ENCODE measurements at places on chromosomes 5 and 9.

DNA sequence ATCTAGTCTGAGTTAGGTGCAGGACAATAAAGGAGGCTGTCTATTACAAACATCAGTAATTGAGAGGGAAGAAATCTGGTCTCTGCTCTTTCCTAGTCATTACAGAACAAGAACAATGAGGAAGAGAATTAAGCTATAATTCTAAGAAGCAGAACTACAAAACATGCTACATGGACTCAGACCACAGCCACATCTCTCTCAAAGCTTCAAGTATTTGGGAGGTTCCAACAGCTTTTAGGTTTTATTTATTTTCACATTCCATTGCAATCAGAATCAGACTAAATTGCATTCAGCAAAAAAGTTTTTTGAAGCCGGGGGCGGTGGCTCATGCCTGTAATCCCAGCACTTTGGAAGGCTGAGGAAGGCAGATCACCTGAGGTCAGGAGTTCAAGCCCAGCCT lies 1.1 kb upstream of the GRPEL2 start:
- no peak for DNase-seq

DNA sequence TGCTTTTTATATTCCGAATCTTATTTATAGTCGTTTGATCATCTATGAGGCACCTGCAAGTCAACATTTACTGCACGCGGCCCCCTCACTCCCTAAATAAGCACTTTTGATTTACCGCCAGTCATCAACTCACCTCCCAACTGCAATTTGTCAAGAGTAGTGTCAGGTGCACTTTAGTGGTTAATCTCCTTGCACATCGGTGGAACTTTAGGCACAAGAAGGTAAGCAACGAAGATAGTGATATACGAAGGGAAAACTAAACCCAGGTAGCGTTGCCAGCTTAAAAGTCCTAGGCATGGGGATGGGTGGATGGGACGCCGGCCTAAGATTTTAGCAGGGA lies 513 bp upstream of the RNF180 start:
- DNase-seq: no peak

- no peak for DNase-seq
Measured at GRCh38 chr5:78837836-78838235, 147.3 kb downstream of the ARSB start.

DNA sequence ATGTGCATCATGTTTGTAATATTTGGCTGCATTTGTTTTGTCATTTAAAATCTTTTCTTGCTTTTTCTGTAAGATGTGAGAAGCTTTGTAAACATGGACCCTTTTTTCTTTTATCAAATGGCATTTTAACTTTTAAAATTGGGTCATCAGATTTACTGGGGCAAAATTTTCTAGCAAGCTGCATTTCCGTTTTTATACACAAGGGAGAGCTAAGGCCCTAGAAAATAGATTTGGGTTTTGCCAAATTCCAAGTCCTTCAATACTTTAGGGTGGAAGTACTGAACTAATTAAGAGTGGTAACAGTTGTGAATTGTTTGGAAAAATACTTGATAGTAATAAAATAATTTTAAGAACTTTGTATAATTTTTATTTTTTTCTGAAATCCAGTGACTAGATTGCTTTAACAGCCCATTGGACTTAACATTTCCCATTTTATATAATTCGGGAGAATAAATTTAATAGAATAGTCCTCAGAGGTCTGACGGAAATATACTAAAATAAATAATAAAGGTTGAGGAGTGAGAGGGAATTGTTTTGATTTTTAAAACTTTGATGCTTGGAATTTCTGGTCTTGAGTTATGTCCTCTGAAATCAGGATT lies 117.4 kb downstream of the SMARCA2 start:
- no peak for DNase-seq

- DNase-seq: no peak
Measured at GRCh38 chr9:976258-976942, at the start of gene DMRT3. Gene DMRT3 (plus strand): TSS chr9:976655. CDS start chr9:977002, 347 bp downstream.

- no peak for DNase-seq
Measured at GRCh38 chr5:148793261-148793660, 33.1 kb upstream of the ADRB2 start.

DNA sequence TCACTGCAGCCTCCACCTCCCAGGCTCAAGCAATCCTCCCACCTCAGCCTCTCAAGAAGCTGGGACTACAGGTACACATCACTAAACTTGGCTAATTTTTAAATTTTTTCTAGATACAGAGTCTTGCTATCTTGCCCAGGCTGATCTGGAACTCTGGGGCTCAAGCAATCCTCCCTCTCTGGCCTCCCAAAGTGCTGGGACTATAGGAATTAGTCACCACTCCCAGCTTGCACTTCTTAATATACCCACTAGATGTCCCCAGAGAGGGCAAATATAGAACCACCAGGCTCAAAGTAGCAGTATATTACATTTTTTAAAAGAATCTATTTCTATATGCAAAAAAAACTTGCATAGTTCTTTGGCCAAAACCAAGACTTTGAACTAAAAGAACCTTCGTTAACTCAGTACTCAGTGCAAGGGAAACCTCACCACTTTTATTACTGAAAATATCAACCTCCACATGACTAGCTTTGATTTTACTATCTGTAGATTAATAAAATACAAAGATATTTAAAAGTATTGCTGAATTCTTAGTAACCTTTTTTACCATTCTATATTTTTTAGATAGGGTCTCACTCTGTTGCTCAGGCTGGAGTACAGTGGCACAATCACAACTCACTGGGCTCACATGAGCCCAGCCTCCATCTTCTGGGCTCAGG lies 25.8 kb upstream of the HSD17B3 start:
- DNase-seq: no peak

DNA sequence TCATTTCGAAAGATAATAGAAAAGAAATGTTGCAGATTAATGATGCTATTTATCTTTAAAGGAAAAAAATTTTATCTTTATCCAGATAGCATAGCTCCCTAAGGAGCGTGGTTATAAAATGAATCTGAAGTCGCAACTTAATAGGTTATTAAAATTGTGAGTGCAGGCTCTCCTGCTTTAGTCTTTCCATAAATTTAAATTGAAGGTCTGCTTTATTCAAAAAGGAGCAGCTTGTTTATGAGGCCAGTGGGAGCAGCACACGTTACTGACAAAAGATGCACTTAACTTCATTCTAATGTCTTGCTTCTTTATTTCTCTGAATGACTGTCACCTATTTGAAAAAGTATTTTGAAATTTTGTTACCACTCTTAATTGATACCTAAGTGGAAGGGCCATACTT lies 95.0 kb downstream of the ZCCHC7 start:
- DNase-seq: no peak

GRCh38 chr5:14182761-14183160 lies 39.6 kb downstream of the TRIO start:
- DNase-seq: no peak

GRCh38 chr9:109444771-109445320 lies 53.3 kb downstream of the PTPN3 start:
- DNase-seq: no peak

- no peak for DNase-seq
Measured at GRCh38 chr9:124251204-124251603, 6.5 kb upstream of the NEK6 start.

DNA sequence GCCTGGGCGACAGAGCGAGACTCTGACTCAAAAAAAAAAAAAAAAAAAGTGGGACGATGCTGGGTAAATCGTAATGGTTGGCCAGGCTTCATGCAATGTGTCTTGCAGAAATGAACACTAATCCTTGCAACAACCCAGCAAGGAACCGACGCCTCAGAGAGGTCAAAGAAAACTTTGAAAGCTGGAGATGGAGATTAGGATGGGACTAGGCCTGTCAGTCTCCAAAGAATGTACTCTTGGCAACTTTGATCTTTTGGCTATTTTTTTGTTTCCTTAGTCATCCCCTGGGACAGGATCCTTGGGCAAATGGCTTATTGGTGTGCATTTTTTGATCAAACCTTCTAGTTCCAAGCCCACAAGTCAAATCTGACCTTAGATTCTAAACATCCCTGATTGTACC lies 10.6 kb upstream of the PWWP2A start:
- DNase-seq: no peak

GRCh38 chr5:115333164-115333563 lies 36.7 kb upstream of the CCDC112 start:
- no peak for DNase-seq

GRCh38 chr5:137114529-137114928 lies 384.6 kb downstream of the SPOCK1 start:
- no peak for DNase-seq

DNA sequence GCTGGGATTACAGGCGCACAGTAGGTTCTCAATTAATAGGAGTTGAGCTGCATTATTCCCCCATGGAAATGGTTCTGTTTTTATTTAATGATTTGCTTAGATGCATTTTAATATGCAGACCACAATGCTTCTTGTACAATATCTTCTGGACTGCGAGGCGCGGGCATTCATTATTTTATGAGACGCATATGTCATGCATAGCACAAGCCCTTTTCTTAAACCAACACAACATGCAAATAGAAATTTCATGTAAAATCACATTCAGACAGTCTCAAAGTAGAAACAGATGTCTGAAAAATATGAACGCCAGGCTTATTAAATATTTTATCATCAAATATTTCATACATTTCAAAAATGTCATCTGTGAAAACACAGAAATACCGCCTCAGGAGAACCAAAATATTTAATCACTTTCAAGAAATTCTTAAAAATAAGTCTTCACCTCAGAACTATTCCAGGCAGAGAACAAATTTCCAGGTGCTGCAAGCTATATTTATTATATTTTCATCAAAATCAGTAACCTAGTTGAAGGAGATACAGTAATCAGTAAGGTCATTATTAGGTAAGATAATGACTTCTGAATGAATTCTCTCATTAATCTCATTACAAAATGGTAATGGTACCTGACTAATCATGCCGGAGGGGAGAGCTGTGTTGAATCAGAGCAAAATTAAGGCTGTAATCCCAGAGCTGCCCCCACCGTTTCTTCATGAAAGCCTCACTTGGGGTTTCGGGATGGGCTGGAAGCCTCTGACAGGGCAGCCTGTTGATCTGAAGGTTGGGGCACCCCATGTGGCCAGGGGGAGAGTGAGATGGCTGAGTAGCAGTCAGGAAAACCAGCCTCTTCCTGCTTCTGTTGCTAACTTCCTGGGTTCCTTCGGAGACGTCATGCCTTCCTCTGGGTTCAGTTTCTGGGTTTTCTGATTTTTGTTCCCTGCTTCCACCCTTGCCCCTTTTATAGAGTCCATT lies 133.9 kb upstream of the ZNF618 start:
- DNase-seq: no peak

DNA sequence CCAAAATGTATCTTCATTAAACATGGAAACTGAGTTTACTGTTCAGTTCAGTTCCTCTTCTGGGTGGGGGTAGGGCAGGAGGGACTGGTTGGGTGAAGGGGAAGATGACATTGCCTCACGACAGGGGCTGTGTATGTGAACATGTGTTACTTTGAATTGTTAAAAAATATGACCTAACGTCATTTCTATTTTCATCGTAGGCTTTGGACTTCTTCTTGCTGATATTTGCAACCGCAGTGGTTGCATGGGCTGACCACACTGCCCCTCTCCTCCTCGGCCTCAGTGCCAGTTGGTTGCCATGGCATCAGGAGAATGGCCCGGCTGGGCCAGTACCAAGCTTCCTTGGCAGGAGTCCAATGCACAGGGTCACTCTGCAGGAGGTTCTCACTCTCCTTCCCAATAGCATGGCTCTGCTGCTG lies 41.5 kb downstream of the HACD4 start:
- DNase-seq: no peak

DNA sequence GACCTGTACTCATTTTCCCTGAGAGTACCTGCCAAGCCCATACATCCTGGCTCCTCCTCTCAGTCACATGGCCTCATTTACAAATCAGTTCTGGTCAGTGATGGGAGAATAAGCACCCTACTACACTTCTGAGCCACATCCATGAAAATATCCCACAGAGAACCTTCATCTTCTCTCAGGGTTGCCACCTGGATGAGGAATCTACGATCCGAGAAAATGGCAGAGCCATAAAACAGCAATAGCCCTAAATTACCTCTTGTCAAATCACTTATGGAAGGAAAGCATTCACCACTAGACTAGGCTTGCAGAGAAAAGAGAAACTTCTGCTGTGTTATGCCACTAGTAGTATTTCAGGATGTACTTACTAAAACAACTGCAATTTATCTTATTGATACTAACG lies 324.8 kb downstream of the BNC2 start:
- DNase-seq: no peak

DNA sequence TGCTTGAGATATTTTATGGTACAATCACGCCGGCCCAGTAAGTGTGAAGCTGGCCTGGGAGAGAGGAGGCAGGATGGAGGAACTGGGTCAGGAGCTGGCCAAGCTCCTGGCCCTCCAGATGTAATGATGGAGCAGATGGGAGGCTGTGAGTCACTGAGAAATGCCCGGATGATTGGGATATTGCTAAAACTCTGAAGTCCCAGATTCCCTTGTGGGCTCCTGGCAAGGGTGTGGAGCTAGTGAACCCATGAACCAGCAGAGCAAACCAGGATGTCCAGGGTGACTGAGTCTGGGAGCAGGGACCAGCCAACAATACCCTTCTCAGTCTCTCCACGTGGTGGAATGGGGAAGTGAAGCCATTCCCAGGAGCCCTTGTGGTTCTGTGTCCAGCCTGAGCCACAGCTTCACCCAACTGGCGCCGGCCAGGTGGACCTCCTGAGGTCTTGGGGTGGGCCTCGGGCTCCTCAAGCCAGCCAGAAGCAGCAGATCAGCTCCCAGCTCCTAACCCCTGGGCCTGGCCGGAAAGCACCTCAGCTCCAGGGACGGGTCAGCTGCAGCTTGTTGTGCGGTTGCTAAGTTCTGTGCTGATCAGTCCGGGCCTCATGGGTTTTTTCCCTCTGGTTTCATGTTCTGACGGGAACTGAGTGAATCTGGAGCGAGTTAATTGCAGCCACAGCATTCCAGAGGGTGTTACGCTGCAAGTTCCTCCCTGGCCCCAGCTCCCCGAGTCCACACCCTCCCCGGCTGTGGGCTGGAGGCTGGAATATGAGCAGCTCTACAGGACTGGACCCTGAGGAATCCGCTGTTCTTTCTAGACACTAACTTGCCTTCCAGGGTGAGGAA lies 37.6 kb downstream of the DUSP1 start:
- no peak for DNase-seq

DNA sequence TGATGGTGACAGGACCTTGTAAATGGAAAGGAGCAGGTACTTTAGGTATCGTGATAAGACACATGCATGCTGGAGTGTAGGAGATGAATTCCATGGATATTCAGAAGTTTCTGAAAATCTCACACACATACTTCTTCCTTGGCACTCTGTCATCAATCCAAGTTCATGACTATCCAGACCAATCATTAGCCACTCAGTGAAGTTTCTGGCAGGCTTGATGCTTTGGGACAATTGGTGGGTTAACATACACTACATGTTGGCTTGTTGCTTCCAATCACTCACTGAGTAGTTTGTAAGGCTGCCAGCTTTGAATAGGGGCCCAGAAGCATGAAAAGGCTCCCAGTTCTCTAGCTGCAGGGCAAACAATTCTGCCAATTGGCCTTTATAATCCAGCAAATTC lies 147.6 kb downstream of the CEMIP2 start:
- DNase-seq: no peak

GRCh38 chr9:80498001-80498555 lies 926.3 kb downstream of the TLE4 start:
- no peak for DNase-seq
